ENCODE measurements at places on chromosomes 4 and X.

GRCh38 chr4:56655627-56656345, 25.3 kb downstream of the HOPX start:
- DNase-seq = no peak

GRCh38 chrX:130716346-130716745, 186.7 kb downstream of the ENOX2 start:
- DNase-seq = no peak

DNA sequence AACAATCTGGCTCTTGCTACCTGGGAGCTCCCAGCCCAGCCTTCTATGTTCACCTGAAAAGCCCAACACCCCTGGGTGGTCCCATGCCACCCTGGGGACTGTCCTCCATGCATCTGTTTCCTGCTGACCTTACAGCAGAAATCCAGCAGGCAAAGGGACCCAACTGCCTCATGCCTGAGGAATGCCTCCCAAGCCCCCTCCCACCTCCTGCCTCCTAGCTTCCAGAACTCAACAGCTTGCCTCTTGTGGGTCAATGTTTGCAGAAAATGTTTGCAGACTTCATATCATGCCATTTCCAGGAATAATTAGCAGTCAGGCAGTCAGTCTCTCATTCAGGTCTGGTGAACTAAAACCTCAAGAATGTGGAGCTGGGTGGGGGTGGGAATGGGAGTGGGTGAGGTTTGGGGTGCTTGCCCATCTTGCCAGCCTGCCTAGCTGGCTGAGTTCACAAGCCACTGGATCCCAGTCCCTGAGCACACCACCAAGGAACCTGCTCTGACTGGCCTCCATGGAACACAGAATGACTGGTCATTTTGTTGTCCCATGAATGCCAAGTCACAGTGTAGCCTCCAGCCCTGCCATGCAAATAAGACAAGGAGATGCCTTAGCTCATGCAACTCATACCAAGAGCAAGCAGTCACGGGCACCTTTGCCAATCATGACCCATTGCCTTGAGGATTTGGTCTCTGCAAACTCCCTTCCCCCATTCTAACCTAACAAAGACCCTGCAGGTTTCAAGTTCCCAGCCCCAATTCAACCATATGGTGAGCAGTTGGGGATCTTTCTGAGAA, 12.1 kb upstream of the PLAC1 start:
- no peak for DNase-seq

DNA sequence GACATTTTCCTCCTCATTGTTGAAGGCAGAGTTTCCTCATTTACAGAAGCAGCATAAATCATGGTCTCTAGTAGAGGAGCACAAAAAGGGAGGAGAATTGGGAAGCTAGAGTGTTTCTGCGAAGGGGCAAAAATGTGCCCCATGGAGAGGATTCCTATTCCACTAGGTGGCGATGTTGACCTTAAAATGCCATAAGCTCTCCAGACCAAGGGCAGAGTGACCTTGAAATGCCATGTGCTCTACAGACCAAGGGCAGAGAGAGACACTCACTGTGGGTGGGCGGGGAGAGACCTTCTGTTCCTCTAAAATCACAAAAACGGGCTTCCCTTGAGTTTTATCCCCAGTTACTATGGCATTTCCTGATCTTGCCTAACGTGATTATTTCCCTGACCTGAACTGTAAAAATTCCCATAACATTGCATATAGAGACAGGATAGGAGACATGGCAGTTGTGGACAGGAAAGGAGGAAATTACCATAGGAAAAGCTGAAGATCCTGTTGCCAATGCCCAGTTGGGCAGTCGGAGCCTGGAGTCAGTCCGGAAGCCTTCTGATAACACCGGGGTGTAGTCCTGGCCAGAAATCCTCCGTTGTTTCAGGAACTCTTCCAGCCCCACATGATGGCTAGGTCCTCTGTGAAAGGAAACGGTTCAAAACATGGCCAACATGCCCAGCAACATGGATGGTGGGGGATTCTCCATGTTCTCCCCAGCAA, 567.7 kb downstream of the MAGEB5 start:
- peak; percentile 3 for DNase-seq

- DNase-seq = peak; percentile 50
Observed at GRCh38 chr4:92646826-92647225, 343.1 kb downstream of the GRID2 start.

DNA sequence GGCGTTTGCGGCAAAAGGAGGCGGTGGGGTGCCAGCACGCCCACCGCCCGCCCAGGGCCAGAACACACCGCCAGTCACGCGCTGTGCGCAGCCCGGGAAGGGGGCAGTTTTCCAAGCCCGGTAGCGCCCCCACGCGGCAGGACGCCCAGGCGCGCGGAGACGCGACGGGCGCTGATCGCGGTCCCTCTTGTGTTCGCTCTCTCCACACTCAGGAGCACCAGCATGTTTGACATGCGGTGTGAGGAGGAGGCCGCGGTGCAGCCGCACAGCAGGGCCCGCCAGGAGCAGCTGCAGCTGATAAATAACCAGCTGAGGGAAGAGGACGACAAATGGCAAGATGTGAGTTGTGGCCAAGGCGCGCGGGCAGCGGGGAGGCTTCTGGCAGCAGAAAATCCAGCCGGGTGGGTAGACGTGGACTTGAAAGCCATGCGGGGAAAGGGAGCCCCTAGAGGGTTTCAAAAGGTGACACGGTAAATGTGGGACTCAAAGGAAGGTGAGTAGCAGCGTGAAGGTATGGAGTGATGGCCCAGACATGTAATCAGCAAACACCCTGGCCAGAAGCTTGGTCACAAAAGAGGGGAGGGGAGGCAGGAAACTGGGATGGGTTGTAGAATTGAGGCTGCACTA, 104.1 kb downstream of the PHOX2B start:
- peak; percentile 41 for DNase-seq

DNA sequence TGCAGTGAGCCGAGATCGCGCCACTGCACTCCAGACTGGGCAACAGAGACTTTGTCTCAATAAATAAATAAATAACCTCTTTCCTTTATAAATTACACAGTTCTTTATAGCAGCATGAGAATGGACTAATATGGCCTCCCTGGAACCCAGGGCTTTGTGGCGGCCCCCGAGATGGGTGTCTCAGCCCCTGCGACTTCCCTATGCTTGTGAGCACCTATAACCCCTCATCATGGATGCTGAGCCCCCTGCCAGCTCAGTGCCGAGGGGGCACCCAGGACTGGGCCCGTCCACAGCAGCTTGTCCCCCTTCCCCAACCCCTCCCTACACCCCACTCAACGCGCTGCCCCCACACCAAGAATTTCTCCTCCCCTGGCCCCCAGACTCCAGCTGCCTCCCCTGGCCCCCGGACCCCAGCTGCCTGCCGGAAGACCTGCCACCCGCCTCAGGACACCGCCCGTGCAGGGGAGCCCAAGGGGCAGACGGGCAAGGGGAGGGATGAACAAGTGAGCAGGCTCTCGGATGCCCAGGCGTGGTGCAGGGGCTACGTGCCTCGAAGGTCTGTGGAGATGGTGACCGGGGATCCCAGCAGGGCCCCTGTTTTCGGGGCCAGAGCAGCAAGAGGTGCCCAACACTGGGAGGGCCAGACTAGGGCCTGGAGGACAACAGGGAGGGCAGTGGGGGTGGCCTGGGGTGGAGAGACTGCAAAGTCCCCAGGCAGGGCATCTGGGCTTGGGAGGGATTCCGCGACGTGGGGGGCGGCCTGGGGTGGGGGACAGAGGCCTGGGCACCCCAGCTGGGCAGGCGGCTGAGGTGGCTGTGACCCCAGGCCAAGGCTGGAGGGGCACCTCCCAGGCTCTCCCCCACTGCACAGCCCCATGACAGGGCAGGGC, 74.0 kb downstream of the FAM53A start:
- DNase-seq = no peak

- no peak for DNase-seq
Observed at GRCh38 chrX:33385546-33385945, 174.2 kb upstream of the DMD start.

DNA sequence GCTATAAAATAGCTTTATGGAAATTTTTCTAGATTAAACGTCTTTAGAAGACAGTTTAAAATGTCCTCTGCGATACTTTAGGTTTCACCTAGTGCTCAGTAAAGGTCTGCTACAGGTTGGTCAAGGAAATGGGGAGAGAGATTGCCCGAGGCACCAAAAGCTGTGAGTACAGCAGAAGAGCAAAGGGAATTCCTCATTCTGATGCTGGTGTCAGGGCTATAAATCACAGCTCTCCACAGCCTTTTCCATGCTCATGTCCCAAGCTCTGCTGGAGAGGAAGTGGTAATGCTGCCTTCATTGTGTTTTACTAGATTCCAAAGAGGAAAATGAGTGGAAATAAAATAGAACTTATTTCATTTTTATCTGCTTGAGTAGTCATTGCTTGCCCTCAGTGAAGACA, 2060.4 kb downstream of the ARAP2 start:
- DNase-seq = no peak

DNA sequence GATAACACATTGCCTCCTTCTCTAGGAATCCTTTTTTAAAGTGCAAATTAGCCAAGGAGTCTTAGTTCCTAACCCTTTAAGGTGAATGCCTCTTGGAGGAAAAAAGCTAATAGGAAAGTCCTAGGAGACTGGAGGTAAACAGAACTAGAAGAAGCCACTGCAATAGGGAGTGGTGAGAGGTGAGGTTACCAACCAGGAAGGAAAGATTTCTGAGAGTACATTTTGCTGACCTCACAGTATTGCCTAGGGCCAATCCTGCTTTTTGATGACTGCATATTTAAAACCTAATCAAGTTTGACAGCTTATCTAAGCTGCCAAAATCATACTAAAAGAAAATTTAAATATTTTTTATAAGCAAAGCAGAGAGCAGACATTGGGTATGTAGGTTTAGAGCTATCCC, 7.3 kb upstream of the CUL4B start:
- no peak for DNase-seq

DNA sequence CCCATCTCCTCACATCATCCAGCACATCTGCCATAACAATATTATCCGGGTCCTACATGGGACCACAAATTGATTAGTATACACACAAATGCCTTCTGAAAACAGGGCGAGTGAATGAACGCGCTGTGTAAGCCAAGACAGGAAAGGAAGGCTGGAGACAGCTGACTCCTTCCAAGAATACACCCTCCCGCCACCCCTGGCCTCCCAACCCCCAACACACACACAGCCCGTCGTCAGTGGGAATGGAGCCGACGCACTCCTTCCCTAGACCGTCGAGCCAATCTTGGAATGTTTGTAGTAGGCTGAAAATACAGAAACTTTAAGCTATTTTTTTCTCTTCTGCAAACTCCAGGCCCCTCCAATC, 319 bp upstream of the MAGEH1 start:
- no peak for DNase-seq

DNA sequence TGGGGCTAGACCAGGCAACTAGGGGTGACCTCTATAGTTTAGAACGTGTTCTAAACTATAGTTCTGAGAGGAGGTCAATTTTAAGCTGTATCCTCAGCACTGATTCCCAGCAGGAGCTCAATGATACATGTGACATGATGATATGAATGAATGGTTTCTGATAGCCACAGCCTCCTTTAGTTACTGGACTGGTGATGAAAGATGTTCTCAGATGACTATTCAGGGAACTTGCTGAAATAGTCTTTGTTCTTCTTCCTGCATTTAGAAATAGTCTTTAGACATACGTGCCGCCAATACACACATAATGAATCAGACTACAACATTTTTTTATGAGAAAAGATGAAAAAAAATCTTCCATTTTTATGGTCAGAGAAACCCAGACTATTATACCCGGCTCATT, 116.3 kb upstream of the TMEM150C start:
- no peak for DNase-seq

GRCh38 chr4:175326796-175327195, 408.6 kb downstream of the ADAM29 start:
- DNase-seq = no peak

DNA sequence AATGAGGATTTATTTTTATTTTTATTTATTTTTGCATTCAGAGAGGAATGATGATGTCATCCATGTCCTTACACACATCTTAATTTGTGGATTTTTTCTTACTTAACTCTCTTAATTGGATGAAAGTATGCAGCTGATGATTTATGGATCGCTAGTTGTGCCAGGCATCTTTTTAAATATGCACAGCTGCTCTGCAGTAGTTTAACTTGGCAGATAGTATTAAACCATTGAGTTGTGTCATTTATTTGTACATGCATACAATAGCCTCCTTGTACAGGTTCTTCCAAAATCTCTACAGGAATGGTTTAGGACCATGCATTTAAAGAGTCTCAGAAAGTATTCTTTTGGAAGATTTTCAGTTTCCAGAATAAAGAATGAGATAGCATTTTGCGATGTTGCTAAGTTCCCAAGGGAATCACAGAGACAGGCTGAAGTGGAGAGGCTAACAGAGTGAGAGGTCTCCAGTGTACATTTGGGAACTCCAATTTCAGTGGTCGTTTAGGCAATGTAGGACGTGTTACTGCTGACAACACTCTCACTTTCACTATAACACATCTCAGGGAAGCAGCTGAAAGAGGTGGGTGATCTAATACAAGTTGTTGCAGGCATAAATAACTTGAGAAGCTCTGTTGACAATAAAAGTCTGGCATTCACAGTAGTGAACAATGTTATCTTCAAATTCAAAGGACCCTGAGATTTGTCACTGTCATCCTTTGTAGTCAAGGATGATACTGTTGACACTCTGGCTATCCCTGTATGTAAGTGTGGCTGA, 49.9 kb upstream of the SCRG1 start:
- DNase-seq = no peak

DNA sequence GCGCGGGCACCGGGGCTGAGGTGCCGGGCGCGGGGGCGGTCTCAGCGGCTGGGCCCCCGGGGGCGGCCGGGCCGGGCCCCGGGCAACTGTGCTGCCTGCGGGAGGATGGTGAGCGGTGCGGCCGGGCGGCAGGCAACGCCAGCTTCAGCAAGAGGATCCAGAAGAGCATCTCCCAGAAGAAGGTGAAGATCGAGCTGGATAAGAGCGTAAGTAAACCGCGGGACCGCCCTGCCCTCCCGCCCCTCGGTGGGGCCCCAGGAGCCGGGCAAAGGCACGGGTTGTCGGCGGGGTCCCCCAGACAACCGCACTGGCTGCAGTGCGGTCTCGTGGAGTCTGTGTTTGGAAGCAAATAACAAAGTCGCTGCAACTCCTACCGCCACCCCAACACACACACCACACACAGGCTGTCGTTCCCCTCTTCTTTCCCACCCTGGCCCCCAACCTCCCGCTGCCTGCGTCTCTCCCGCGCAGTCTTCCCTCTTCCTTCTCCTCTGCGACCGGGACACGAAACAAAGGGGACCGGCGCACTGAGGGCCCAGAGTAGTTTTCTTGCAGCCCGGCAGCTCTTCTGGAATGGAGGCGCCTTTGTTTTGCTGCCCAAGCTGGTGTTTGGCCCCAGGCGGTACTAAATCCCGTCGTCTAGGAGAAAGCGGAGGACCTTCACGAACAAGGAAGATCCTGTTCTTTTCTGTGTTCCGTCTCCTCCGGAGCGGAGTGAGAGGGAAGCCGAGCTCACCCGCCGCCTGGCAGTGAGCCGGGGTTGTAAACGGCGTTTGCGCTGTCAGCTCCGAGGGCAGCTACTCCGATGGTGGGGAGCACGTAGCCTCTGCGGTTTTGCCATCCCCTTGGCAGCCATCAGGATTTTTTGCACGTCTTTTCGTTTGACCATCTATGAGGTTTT, 788 bp downstream of the SAP30 start:
- peak; percentile 80 for DNase-seq

Measured in cerebellar cortex (tissue), 1 donor.